Fibroblast of gingiva (primary cell): ENCODE measurements at places on chromosomes 6 and 20.

DNA sequence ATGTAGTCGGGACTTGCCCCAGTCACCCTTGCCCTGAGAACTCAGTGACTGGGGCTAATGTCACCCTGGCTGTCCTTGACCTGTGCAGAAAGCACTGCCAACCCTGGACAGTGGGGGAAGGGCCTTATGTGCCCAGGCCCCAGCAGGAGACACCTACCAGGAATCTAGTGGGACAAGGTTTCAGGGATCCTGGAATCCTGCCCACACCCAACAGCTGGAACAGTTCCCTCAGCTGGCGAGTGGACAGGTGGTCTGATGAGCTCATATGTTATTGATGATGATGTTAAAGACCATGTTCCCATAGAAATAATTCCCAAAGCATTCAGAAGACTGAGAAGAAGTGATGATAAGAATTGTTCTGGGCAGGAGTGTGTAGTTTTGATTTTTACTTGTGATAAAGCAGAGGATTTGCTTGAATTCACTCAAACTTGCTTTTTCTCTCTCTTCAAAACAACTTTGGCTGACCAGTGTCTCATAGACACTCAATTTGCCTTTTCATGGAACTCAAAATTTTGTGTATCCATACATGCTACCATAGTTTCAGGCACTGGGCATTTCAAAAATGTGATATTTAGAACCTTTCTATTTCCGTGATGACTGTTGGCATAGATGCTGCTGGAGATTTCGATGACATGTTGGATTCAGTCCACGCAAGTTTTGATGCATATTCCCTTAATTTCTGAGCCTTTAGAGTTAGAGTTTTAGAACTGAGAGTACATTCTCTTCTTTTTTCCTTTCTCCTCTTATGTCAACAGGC, 79.3 kb downstream of the SLC22A3 start:
- DNase-seq: no peak

DNA sequence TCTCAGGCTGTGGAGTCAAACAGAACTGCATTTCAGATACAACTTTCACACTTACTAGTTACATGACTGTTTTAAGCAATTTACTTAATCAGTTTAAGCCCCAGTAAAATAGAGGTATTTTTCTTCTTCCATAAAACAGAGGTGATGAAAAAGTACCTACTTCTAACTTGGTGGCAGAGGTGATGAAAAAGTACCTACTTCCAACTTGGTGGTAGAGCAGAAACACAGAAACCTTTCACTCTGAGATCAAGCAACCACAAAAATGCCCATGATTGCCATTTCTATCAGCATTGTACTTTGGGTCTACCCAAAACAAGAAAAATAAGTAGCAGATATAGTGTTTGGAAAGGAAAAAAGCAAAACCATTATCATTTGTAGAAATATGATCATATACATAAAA, 148.7 kb downstream of the OPRM1 start:
- DNase-seq: no peak

- no peak for DNase-seq
Measured at GRCh38 chr6:140907235-140907634, 1225.5 kb upstream of the GJE1 start.

DNA sequence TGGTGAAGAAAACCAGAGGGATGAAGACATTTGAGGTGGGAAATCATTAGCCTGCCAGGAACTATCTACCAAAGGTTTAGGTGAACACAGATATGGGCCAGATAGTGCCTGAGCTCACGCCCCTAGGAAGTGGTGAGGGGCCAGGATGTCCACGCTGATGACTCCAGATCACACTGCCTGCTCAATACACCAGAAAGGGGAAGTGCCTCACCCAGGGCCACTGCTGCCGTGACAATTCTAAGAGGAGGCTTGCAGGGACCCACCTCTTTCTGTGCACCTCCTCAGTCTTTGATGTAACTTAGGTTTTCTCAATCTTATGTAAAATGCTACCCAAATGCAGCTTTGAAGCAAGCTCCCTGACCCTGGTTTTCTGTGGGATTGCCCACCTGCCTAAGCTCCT, 5.4 kb upstream of the RAB44 start:
- no peak for DNase-seq

DNA sequence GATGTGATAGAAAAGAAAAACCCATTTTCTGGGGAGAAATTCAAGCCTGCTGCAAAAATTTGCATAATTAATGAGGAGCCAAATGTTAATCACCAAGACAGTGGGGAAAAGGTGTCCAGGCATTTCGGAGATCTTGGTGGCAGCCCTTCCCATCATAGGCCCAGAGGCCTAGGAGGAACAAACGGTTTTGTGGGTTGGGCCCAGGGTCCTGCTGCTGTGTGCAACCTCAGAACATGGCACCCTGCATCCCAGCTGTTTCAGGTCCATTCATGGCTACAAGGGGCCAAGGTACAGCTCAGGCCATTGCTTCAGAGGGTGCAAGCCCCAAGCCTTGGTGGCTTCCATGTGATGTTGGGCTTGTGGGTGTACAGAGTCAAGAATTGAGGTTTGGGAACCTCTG, 189.8 kb upstream of the IMPG1 start:
- DNase-seq: no peak

GRCh38 chr20:45538209-45538799, 978 bp downstream of the WFDC6 start:
- DNase-seq: no peak
